ENCODE measurements at places on chromosomes 2 and 18. TPM values are rescaled to one million over a fixed set of nuclear protein-coding genes. Genes with fewer than 3 reads are reported as not detected.

DOCK10 gene
- 10.1 TPM for total RNA-seq

CRYGC gene
- total RNA-seq = not detected

DNA sequence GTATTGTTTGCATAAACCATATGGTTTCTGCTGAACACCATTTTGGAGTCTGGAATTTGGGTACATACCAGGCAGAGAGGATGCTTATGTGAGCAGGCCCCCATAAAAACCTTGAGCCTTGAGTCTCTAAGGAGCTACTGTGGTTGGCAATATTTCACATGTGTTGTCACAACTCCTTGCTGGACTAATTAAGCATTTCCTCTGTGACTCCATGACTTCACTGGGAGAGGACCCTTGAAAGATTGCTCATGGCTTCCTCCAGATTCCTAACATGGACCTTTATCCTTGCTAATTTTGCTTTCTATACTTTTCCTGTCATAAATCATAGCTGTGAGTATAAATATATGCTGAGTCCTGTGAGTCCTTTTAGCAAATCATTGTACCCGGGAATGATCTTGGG lies 7.6 kb upstream of the COQ10B start:
- no peak for ATAC-seq

GAD1 gene
- not detected for total RNA-seq

GRCh38 chr18:3998698-3999333 lies 456.3 kb downstream of the DLGAP1 start:
- ATAC-seq = no peak

WIPF1 gene
- 32.2 TPM for total RNA-seq

CNNM4 gene
- total RNA-seq = 6.0 TPM

GPBAR1 gene
- 4.0 TPM for total RNA-seq

CCDC93 gene
- total RNA-seq = 18.8 TPM
